ENCODE measurements at places on chromosomes 3 and 15.

- no peak for DNase-seq
Observed at GRCh38 chr3:130948001-130948773, 54.3 kb downstream of the ATP2C1 start.

GRCh38 chr15:65211482-65211982 is 259 bp upstream of the CILP start:
- no peak for DNase-seq

GRCh38 chr15:32936283-32936918 is 218.6 kb downstream of the GREM1 start:
- no peak for DNase-seq

GRCh38 chr15:69531665-69532027 is 79.0 kb downstream of the RPLP1 start:
- DNase-seq = no peak

- DNase-seq = no peak
Observed at GRCh38 chr3:151387842-151388241, 3.3 kb upstream of the P2RY12 start.

- no peak for DNase-seq
Observed at GRCh38 chr3:190371152-190371551, 16.8 kb upstream of the CLDN16 start.

DNA sequence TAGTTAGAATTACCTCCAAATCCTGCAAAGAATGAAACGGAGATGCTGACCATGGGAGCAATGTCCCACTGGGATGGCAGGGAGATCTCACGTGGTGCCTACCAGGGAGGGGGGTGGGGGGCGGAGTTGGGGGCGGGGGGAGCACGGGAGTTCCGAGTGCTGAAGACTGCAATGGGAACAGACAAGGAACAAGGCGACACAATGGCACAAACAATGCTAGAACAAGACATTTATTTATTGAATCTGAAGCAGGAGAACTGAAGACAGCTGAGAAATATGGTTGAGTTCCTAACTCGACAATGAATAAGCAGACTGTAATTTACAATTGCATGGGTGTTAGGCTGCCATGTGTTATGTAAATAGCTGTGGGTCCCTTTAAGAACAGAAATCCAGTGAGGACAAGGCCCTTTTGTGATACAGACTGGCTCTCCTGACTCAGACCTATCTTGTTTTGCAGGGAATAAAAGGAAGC is 91.2 kb downstream of the AQP9 start:
- no peak for DNase-seq

DNA sequence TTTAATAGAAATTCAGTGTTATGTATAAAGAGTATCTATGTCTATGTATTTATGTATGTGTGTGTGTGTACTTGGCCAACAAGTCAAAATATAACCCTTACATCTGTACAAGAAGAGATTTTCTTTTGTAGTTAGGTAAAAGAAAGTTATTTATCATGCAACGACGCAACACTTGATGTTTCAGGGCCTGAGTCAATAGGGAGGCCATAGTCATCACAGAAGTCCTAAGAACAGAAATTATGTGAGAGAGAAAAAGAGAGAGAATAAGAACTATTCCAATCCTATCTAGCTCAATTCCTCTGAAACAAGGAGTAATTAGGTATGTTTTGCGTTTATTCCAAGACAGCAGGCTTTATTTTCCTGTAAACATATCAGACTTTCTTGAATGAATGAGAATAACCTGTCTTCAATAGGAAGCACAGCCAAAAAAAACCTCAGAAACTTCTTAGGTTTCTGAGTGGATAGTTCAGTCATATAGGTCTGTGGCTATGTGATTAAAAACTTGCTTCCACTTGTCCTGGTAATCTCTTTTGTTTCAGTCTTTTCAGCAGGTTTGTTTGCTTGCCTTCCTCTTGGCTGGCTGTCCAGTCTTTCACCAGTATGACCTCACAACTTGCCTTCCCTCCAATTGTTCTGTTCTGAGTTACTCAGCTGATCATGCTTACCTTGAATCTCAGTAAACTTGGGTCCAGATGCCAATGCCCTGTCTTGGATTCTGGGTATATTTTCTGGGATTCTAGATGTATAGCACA is 382.4 kb upstream of the GBE1 start:
- no peak for DNase-seq
